ENCODE measurements at places on chromosomes 3 and 15.

GRCh38 chr3:103367481-103367880 lies 932.7 kb downstream of the ZPLD1 start:
- no peak for DNase-seq

DNA sequence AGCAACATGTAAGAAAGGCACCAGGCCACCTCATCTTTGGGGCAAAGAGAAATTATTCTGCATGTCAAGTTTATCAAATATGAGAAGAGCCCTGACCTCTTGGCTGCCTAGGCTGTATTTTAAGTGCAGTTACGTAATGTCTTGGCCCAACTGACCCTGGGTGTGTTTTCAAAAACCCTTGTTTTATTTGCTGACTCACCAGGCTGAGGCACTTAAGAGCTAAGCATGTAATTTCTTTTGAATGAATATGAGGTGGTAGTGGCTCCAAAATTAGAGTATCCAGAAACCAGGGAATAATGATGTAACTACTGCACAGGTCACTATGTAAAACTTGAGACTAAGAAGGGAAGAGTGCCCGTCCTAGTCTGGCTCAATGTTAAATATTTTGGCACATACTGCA lies 24.3 kb downstream of the PGPEP1L start:
- DNase-seq: no peak

- DNase-seq: no peak
Observed at GRCh38 chr3:169218314-169218983, 445.1 kb downstream of the MECOM start.

- no peak for DNase-seq
Observed at GRCh38 chr3:12708584-12709192, 44.8 kb upstream of the RAF1 start.

DNA sequence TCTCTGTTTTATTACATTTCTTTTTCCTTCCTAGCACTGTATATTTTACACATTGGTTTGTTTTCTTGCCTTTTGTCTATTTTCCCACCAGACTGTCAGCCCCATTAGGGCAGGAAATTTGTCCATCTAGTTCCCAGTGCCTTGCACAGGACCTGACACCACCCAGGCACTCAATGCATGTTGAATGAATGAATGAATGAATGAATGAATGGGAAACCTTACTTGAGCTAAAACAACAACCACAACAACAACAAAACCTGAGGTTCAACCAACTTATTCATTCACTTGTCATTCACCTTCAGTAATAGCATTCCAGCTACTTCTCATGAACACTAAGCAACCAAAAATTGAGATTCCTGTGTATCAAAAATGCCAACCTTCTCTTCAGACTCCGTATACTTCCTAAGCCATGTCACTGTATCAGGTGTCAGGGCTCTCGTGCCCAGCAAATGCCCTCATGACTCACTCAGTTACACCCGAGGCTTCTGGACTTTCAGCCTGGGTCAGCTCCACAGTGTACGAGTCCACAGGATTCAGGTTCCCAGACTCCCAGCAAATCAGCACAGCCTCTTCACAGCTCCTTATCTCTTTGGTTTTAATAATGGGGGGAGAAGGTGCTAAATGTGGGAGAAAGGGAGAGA lies 37.3 kb downstream of the FSD2 start:
- DNase-seq: no peak

- DNase-seq: no peak
Observed at GRCh38 chr15:66595332-66595731, 29.5 kb upstream of the LCTL start.

DNA sequence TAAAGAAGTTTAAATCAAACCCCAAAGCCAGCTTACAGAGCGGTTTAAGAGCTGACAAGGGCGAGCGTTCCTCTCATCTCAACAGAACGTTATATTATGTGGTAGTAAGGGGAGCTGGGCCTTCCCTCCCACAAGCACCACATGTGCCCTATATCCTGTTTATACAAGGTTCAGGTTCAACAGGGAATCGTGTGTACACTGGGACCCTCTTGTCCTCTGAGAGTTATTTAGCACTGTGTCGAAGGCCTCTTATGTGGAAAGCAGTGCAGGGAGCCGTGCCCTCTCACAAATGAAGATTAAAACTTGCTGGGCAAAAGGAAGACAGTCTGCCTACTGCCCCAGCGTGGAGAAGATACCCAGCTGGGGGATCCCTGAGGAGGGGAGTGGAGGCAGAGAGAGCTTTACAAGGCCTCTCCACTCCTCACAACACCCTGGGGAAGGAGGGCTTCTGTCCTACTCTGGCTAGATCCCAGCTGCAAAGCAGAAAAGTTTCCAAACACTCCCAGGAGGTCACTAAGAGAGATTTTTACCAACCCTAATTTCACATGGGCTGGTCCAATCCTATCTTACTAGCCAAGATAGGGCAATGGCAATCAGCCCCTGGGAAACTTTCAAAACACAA lies 2.9 kb downstream of the TLE3 start:
- DNase-seq: no peak

- peak; percentile 87 for DNase-seq
Observed at GRCh38 chr15:67120839-67121643, 55.6 kb downstream of the SMAD3 start.

- no peak for DNase-seq
Observed at GRCh38 chr15:100005715-100006114, 272.5 kb upstream of the LYSMD4 start.

DNA sequence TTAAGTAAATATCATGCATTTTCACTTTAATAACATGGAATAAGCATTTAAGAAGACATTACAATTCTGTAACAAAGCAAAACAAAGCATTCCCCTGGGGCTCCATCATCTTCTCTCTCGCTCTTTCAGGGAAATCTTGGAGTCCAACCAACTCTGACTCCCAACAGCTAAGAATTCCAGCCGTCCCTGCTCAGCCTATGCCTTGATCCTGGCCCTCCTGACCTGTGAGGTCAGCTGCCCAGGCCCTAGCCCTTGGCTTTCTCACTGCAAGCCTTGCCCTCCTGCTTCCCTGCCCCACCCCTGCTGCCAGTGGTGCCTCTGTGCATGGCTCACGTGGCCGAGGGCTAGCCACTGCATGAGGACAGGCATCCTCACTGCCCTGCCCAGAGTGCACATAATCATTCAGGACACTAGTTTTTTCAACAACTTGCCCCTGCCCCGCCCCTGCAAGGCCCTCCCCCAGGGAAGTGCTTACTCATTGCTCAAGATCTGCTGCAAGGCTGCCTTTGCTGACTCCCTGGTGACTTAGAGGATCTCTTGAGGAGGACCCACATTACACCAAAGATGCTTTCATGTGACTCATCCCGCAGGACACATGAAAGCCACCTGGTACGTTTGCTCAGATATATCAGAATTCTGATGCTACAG lies 37.6 kb downstream of the MTMR10 start:
- peak; percentile 13 for DNase-seq

GRCh38 chr3:127483005-127483641 lies 107.4 kb downstream of the TPRA1 start:
- no peak for DNase-seq

DNA sequence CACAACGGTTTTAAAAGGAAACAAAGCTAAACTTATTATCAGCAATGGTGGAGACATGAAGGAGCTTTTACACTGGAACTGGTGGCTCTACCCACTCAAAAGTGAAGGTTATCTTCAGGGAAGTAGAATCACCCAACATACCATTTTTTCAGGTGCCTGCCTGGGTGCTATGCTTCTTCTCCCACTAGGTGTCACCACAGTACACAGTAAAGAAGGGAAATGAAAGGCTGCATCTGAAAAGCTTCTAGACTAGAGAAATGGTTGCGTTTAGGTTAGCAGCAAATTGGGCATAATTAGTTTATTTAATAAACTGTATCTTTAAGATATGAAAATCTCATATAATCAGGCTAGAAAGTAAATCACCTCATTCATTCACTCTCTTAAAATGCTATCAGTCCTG lies 47.0 kb upstream of the SELENOK start:
- DNase-seq: no peak

DNA sequence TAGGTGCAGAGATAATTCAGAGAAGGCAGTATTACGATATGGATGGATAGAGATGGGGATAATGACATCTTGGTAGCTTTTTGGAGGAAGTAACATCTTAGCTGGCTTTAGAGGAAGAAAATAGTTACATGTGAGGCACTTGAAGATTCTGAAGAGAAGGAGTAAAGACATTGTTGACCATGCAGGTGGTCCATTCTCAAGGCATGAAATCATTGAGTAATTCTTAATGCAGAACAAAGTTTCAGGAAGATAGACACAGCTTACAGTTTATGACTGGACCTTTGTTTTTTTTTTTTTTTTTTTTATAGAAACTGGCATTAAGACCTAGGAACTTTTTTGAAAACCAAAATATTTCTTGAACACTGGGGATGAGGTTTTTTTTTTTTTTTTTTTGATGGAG lies 28.2 kb downstream of the MBNL1 start:
- no peak for DNase-seq

DNA sequence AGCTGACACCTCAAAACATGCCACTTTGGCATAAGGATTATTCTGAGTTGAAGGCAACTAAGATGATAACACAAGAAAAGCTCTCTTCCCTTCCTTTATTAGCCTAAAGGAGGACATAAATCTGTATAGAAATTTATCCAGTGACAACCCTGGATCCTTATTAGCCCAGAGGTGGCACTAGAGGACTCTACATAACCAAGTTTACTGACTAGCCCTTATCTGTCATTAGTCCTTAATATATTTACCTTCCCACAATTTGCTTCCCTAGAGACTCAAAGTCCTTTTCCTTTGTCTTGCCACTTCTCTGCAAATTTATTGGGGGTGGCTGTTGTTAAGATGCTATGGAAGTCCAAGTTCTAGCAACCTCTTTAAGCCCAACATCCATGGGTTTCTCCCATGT lies 26.7 kb downstream of the CEP70 start:
- DNase-seq: no peak

DNA sequence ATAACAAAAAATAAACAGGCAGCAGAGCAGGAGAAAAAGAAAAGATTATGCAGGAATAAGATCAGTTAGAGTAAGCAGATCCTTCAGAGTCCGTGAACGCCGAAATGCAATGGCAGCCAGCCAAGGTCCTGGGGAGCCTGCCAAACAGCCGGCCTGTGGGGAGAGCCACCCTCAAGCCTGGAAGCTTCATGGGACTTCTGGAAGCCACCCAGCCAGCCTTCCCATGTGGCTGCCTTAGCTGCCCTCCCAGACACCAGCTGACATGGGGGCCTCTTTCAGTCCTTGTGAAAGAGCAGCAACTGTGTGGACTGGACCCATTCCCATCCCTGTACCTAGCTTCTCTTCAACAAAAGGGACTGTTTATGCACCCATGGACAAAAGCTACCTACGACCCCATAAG lies 64.9 kb upstream of the RAD18 start:
- DNase-seq: no peak

- no peak for DNase-seq
Observed at GRCh38 chr15:35867356-35867755, 321.4 kb upstream of the DPH6 start.

DNA sequence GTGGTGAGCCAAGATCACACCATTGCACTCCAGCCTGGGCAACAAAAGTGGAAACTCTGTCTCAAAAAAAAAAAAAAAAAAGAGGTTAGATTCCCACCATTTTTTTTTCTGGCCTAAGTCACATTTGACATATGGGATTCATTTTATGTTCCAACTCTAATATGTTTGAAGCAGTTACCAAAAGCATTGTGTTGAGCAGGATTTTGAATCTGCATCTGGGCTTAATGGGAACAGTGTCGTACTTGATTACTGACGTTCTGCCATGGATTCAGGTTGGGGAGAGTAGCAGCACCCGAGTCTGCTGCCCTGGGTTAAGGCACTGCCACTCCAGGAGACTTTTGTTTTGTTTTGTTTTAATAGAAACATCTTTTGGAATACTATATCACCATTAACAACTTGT lies 348.7 kb upstream of the TBL1XR1 start:
- no peak for DNase-seq

DNA sequence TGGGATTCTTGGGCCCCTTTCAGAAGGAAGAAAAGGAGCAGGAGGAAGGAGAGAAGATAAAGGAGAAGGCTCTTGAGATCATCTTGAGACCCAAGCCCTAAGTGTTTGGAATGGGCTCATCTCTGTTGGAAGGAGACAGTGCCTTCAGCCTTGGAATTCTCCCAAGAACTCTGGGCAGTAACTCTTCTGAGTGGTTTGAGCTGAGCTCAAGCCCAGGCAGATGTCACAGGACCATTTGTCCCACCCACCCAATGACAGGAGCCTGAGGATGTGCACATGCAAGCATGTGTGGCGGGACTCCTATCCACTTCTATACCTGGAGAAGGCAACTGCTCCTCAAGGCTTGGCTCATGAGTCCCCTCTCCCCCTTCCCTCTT lies 14.6 kb upstream of the TMEM40 start:
- DNase-seq: no peak

DNA sequence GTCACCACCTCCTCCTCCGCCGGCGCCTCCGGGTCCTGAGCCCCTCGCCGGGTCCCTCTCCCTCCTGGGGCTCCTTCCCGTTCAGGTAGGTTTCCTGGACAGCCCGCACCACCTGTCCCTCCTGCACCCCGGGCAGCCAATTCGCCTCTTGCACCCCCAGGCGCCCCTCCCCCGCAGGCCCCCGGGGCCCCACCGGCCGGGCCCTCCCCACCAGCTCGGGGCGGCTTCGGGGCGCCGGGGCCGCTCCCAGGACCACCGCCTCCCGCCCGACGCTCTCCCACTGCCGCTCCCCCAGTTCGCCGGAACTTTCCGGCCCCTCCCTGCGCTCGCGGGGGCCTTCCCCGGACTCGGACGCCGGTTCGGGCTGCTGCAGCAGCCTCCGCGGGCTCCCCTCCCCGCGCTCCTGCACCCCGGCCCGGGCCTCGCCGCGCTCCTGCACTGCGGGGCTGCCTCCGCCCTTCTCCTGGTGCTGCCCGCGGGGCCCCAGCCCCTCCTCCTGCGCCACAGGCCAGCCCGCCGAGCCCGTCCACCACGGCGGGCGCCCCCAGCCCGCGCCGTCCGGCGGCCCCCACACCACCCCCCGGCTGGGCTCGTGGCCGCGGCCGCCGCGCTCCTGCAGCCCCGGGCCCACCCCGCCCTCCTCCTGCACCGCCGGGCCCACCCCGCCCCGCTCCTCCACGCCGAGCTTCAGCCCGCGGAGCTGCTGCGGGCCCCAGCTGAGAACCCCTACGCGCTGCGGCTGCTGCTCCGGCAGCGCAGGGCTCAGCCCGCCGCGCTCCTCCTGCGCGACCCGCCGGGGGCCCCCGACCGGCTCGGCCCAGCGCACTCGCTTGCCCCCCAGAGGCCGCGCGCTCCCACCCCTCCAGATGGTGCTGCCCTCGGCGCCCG lies 587 bp upstream of the TNK2 start:
- peak; percentile 13 for DNase-seq

DNA sequence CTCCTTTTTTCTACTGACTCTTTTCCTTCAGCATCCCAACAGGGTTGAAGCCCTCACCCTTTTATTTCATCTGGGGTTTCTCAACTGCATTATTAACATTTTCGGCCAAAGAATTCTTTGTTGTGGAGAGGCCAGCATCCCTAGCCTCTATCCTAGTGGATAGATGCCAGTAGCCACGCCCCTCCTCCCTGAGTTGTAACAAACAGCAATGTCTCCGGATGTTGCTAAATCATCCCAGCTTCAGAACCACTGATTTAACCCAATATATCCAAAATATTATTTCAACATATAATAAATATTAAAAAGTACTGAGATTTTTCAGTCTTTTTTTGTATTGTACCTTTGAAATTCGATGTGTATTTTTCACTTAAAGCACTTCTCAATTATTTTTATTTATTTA lies 2.0 kb upstream of the RNF111 start:
- no peak for DNase-seq

All from stimulated activated CD8-positive, alpha-beta memory T cell treated with anti-CD3 and anti-CD28 coated beads, Interleukin-15, amount 100 ng/mL, for 48 hours (primary cell).